HAP-1 (cell line): ENCODE measurements at places on chromosomes 12 and 14.

GRCh38 chr12:124548854-124549378 lies 18.5 kb downstream of the NCOR2 start:
- no peak for DNase-seq

DNA sequence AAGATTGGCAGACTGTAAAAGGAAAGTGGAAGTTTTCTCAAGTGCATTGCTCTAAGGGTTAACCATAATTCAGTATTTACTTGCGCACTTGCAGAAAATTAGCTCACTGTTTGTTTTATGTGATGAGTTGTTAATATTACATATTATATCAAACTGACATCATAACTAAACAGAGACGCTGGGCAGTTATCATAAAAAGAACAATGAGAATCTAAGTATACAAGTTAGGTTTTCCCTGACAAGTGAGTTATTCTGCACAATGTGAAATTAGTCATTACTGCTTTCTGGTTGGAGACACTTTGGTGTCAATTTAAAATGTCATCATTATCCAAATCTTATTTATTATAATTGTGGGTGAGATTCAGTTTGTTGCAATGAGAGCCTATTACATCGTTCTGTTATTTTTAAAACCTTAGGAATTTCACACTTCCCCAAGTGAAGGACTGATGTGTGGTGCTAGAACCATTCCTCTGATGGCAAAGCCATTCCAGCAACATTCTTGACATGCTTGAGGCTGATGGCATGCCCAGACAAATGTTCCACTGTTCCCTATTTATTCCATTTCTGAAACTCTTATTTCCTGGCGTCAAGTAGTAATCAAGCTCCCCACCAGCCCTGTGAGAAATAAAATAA lies 90.1 kb upstream of the FLRT2 start:
- no peak for DNase-seq

GRCh38 chr12:59626382-59626781 lies 30.6 kb downstream of the SLC16A7 start:
- DNase-seq = no peak

- DNase-seq = no peak
Measured at GRCh38 chr12:124480469-124481256, 86.7 kb downstream of the NCOR2 start.

- DNase-seq = no peak
Measured at GRCh38 chr12:108876550-108876949, 3.3 kb upstream of the DAO start.

DNA sequence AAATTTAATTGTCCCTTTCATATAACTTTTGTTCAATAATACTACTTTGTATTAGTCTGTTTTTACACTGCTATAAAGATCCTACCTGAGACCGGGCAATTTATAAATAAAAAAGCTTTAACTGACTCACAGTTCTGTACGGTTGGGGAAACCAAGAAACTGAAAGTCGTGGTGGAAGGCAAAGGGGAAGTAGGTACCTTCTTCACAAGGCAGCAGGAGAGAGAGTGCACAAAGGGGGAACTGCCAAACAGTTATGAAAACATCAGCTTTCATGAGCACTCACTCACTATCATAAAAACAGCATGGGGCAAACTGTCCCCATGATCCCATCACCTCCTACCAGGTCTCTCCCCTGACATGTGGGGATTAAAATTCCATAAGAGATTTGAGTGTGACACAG lies 1069.0 kb downstream of the FSCB start:
- DNase-seq = no peak
